Fibroblast of skin of abdomen (primary cell): ENCODE measurements at places on chromosomes 4 and X.
A peak's percentile ranks its signal among the peaks of the same experiment; 100 is the strongest.

DNA sequence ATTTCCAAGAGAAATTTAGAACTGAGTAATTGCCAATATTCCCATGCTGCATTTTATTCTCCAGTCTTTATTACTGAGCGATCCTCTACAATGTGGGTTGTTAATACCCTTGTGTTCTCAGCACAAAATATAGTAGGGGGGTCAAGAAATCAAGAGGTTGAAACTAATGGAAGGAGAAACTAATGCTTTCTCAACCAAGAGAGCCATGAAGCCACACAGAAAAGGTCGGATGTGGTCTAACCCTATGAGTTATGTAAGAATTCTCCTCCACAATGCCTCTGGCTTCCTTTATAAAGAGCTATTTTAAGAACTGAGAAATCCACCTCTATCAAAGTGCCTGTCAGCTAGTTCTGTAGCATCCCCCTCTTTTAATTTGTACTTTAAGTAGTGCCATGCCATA, 268.5 kb downstream of the CHIC1 start:
- DNase-seq = no peak

DNA sequence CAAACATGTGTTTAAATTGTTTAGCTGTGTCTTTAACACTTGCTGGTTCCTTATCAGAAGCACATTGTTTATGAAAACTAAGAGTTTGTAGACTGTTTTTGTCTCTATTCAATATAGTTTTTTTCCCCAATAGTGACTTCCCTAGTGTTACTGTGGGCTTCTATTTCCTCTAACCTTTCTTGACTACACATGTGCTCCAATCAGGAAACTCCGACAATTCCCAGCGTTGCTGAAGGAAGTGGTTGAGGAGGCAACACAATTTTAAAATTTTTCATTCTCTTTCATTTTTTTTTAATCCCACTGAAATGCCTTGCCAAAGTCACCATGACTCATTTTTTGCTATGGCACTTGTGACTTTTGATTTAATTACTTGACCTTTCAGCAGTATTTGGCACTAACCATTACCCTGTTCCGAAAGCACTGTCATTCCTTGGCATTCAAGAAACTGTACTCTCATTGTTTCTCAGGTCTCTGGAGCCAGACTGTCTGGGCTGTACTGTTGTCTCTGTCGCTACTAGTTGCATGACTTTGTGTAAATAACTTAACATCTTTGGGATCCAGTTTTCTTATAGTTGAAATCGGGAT, 67.6 kb upstream of the FREM3 start:
- no peak for DNase-seq

DNA sequence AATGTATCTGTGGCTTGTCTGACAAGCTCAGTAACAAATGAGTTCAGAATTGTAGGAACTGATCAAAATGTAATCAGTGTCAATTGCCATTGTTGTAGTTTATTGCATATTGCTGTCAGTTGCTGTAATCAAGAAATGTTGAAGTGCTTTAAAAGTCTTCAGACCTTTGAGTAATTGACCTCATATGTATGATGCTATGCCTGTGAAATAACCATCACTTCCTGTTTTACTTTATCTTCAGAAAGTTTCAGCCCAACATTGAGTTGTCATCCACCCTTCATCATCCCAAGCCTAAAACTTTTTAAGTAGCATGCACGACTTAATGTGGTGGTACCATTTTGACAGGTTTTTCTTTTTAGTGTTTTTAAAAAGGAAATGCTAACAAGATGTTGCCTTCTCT, 212.4 kb downstream of the ARHGAP10 start:
- DNase-seq = no peak

GRCh38 chrX:110321670-110322069, 3.8 kb upstream of the AMMECR1 start:
- DNase-seq = no peak

GRCh38 chrX:22314211-22314610, 41.5 kb downstream of the CBLL2 start:
- no peak for DNase-seq

- DNase-seq = peak; percentile 2
Observed at GRCh38 chrX:76454456-76454927, 27.0 kb downstream of the MAGEE1 start.

DNA sequence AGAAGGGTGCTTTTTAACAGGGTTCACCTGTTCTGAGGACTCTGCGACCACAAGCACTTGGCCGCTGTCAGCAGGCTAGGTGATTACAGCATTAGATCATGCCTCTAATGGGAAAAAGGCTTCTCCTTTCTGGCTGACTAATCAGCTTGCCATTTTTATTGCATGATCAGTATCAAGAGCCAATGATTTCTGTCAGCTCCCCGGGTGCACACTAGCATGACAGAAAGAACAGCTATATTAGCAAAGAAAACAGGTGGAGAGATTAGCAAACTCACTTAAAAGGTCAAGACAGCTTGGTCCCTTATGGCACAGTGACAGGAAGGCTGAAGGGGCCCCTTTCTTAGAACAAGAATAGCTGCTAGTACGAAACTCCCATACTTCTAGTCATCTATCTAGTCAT, 170.0 kb downstream of the SMIM20 start:
- DNase-seq = peak; percentile 93

DNA sequence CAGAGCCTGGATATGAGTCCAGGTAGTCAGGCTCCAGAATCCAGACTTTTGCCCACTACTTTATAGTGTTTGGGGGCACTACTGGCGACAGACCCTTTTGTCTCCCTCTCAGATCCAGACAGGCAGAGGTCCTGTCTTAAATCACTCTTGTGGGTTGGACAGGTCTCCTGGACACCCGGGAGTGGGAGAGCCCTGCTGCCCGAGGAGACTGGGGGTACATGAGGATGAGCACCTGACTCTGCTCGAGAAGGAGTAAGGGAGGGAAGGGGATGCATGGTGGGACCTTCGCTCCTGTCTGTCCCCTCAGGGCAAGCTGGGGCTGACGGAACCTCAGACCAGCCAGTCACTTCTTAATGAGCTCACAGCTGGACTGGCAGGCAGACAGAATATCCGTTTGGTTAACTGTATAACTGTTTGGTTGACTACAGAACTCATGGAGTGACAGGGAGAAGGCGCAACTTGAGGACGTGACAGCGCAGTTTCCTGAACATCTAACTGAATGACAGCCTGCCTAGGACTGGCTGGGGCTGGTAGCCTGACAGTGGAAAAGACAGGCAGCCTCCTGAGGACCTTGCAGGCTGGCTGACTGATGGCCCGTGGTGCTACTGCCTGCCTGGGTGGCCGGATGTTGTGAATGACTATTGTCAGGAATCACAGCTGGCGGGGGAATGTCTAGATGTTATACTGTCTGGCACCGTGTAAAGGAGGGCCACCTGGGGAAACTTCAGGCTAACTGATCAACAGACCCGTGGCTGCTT, 1.6 kb upstream of the SUV39H1 start:
- DNase-seq = no peak

- DNase-seq = no peak
Observed at GRCh38 chr4:129337228-129337620, 241.3 kb downstream of the C4orf33 start.

- DNase-seq = peak; percentile 75
Observed at GRCh38 chr4:2412885-2413716, 5.3 kb downstream of the ZFYVE28 start.

DNA sequence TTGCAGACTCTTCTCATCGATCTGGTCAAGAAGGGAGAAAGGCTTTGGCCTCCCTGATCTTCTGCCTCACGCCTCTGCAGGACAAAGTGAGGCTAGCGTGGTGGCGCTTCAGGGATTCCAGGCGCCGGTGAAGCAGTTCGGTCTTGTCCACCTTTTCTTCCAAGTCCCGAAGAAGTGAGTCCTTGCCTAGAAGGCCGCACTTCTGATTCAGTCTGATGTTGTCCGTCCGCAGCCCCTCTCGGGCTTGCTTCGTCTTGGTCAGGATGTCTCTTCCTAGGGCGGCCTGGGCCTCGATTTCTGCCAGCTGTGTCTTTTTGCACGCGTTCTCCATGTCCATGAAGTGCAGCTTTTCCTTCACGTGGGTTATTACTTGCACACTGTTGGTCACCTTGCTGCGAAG, 1.9 kb upstream of the TADA2B start:
- no peak for DNase-seq

DNA sequence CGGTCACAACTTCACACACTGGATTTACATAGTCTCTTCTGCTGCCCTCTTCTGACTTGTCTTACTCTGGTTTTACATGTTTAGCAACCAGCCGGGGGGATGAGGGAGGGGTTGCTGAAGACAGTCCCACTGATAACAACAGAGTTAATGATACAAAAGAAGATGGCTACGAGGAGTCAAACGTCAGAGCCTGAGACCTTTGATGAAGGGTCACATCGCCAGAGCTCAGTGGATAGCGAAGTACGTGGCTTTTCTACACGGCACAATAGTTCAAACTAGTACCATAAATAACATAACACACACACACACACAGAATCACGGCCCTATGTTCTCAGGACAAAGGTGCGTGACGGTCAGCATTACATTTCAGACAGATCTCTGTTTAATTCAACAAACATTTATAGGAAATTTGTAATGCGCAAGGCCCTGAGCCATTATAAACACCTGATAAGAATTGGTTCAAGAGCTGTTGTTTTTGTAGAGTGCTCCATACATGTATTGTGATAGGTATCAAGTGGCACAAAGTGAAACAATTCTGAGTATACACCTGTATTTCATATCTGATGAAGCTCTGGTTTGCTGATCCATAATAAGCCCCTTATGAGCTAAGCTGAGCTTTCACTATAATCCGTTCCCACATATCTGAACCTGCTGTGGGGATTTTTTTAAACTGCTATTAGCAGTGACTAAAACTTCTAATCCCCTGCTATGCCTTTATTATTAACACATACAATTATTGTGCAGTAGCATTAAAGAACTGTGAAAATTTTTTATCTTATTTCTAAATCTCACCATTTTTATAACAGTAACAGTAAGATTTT, 100.0 kb downstream of the NR3C2 start:
- no peak for DNase-seq

DNA sequence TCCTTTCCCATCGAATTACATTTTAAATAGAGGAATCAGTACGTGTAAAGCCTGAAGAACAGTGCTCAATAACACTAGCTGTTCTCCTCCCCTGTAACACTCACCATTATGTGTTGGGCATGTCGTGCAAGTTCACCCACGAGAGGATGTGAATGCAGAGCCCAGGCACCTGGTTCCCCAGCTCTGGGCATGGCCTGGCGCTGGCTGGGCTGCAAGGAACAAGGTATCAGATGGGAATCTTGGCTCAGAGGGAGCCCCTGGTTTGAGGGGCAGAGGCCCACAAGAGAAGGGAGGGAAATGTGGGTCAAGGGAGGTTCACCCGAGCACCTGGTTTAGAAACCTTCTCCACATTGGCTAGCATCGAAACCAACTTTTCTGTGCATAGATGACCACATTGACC, 41.7 kb upstream of the MTM1 start:
- DNase-seq = no peak

- no peak for DNase-seq
Observed at GRCh38 chr4:181820553-181820952, 422.6 kb upstream of the TENM3 start.

GRCh38 chrX:134911348-134911747, 79.4 kb upstream of the SMIM10 start:
- no peak for DNase-seq

DNA sequence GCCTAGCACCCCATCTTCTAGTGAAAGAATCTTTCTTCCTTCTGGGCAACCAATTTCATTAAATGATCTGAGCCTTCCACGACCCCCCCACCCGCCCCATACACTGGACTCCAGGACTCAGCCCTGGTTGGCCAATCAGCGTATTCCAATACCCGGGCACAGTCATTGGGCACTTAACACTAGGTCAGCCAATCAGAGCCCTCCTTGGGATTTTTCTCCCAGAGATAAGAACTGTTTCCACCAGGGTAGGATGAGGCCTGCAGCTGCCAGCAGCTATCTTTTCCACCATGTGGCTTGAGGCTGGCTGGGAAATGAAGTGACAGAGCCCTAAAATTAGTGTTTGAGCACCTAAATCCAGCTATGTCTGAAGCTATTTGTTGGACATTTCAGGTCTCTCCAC, 418.8 kb downstream of the BCOR start:
- DNase-seq = no peak

DNA sequence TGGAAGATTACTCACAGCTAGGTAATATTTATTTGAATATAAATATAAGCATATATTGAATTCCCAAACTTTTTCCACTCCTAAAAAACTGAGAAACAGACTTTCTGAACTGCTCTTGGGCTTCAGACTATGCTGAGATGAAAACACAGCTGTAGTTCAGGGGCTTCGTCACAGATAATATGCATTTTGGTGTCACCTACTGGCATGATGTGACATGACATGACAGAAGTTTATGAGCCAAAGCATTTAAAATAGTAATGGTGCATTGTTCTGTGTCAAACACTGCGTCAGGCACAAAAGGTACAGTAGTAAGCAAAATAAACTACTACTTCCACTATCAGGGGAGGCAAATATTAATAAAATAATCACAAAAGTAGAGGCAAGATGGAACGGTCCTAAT, 171.3 kb downstream of the BTC start:
- DNase-seq = peak; percentile 38

DNA sequence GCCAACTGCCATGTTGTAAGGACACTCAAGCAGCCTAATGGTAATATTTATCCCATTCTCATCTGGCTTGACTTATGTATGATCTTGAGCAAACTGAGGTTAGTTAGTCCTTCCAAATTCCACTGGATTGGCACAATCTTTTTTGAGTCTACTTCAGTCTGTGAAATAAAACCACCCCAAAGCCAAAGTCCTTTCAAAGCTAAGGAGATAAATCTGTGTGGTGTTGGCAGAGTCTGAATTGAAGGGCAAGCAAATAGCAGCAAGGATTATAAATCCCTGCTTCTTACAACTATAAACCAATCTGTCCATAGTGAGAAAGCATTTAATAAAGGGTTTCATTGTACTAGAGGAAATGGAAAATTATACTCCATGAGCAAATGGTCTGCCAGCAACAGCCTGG, 233.9 kb upstream of the GLRA2 start:
- no peak for DNase-seq

DNA sequence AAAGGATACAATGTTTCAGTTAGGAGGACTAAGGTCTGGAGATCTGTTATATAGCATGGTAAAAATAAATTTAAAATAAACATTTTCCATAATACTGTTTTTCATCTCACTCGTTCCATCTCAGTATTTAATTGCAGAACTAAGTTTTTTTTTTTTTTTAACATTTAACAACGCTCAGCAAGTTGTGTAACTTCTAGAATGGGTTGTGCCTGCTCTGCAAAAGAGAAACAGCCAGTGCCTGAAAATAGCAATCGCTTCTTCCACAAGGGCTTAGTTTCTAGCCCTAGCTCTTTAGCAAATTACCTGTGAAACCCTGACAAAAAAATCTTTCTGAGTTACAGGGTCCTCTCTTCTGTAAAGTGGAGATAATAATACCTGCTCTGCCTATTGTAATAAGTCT, 41.9 kb downstream of the CNGA1 start:
- no peak for DNase-seq

- peak; percentile 26 for DNase-seq
Observed at GRCh38 chrX:103175944-103176753, 38.8 kb upstream of the BEX4 start.
